Effector memory CD8-positive, alpha-beta T cell (primary cell): ENCODE measurements at places on chromosomes 6 and 20.

- H3K4me1 ChIP-seq: no peaks in the 10 kb centered on the region
- no peaks in the 10 kb centered on the region for H3K36me3 ChIP-seq
- H3K27me3 ChIP-seq: peaks cover 32% of the 10 kb centered on the region
These were observed 64.0 kb downstream of the RSPO3 start for GRCh38 chr6:127182501-127182900.

DNA sequence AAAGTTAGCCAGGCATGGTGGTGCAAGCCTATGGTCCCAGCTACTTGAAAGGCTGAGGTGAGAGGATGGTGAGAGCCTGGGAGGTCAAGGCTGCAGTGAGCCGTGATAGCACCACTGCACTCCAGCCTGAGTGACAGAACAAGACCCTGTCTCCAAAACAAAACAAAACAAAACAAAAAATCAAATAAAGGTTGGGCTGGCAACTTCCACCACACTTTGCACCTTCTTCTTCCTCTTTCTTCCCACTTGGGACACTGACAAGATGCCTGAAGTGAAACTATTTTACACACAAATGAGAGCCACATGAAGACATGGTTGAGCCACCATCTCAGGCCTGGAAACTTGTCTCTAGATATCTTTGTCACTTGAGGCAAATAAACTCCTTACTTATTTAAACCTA, 53.8 kb upstream of the CCDC28A start:
- no peak for DNase-seq
- no peak overlapping the region for H3K4me3 ChIP-seq
- H3K4me1 ChIP-seq: no peaks in the 10 kb centered on the region
- H3K27me3 ChIP-seq: peaks cover 22% of the 10 kb centered on the region
- H3K27ac ChIP-seq: no peak overlapping the region

DNA sequence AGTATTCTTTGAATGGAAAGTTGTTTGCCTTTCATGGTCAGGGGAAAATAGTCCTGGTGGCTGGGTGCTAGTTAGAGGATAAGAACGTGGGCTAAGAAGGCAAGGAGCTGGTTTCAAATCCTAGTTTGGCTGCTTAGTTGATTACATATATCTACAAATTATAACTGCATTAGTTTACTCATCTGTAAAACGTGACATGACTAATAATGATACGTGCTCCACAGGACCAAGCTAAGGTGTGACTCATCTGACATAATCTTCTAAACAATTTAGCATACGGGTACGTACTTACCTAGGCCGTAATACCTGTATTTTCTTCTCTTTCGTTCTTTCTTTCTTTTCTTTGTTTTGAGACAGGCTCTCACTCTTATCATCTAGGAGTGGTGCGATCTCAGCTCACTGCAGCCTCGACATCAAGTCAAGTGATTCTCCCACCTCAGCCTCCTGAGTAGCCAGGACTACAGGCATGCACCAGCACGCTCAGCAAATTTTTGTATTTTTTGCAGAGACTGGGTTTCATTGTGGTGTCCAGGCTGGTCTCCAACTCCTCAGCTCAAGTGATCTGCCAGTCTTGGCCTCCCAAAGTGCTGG, 1274.2 kb upstream of the GJE1 start:
- no peak overlapping the region for H3K27ac ChIP-seq
- no peaks in the 10 kb centered on the region for H3K36me3 ChIP-seq
- H3K4me3 ChIP-seq: no peak overlapping the region
- H3K4me1 ChIP-seq: no peaks in the 10 kb centered on the region

- H3K27ac ChIP-seq: peak overlapping the region; percentile 23
- peaks cover 64% of the 10 kb centered on the region for H3K36me3 ChIP-seq
- peaks cover 13% of the 10 kb centered on the region for H3K4me1 ChIP-seq
- peak overlapping the region; percentile 3 for H3K4me3 ChIP-seq
- DNase-seq: no peak
- no peaks in the 10 kb centered on the region for H3K27me3 ChIP-seq
These were observed 35.9 kb downstream of the HM13 start for GRCh38 chr20:31550099-31550498.

DNA sequence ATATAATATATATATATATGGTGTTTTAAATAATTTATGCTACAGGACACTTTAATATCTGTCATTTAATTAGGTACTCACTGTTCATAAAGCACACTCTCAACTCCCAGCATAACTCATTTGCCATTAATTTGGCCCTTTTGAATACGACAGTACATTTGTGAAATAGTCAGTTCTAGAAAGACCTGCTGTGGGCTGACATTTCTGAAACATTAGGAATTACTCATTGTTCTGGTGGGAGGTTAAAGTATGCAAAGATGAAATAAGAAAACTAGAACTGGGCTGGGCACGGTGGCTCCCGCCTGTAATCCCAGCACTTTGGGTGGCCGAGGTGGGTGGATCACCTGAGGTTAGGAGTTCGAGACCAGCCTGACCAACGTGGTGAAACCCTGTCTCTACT, 497.5 kb downstream of the UTRN start:
- H3K27me3 ChIP-seq: no peaks in the 10 kb centered on the region
- no peak overlapping the region for H3K4me3 ChIP-seq
- peaks cover 31% of the 10 kb centered on the region for H3K36me3 ChIP-seq
- H3K27ac ChIP-seq: no peak overlapping the region

GRCh38 chr20:1940581-1940980, 45.4 kb downstream of the SIRPA start:
- no peak overlapping the region for H3K4me3 ChIP-seq
- no peak for DNase-seq

DNA sequence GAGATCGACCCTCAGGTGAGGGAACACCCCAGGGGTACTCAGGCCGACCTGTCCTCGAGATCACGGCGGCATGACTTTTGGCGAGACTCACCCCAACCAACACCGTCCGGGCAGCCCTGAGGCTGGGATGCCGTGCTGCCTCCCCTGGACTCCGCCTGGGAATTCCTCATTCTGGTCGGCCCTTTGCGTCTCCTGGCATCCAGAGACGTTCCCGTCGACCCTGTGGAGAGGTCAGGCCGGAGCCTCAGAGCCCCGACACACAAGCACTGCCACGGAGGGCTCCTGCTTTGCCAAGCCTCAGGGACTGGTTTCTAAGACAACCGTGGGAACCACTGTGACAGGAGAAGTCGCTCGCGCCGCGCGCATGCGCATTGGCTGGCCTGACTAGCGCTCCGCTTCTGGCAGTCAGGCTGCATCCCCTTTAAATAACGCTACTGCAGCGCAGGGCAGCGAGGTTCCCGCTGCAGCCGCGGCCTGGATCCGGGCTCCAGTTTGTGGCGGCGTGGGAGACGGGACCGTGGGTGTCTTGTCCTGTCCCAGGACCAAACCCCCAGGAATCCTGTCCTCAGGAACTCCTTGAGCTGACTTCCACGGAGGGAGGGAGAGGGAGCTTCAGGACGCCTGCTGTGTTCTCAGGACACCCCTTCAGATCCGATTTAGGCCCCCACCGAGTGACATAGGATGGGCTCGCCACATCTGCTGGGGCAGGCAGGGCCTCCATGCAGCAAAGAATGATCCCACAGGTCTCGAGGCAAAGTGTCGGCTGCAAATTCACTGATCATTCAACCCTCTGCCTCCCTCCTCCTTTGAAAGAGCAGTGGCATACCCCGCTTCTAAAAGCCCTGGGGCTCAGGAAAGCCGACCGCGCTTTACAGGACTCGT, 163.2 kb upstream of the ZNF337 start:
- peaks cover 83% of the 10 kb centered on the region for H3K27me3 ChIP-seq
- H3K4me3 ChIP-seq: peak overlapping the region; percentile 66

DNA sequence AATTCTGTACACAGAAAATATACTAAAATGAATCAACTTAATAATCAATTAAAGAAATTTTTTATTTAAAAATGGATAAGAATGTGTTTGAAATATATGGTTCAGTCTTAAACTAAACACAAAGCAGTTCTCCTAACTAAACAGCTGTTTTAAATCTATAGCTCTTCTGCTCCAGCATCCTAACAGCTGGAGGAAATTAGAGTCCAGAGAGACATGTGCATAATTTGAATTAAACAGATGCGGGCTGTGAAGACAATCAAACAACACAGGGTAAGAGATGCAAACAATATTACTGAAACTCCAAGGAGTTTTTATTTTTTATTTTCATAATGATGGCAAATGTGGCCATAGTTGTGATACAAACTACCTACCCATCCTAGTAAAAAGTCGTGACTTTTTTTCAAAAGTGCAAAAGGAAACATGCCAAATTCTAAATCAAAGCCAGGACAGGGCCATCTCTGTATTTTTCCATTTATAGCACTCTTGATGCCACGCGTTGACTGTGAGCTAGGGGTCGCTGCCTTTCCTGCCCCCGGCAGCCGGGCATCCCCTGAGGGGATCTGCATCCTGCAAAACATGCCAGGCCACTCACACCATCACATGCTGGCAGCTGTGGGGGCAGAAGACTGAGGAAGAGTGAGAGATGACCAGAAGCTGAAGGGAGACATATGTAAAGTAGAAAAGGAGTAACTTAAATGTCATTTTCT, 310.6 kb downstream of the PRKN start:
- no peaks in the 10 kb centered on the region for H3K4me1 ChIP-seq
- H3K27ac ChIP-seq: no peak overlapping the region
- DNase-seq: no peak

DNA sequence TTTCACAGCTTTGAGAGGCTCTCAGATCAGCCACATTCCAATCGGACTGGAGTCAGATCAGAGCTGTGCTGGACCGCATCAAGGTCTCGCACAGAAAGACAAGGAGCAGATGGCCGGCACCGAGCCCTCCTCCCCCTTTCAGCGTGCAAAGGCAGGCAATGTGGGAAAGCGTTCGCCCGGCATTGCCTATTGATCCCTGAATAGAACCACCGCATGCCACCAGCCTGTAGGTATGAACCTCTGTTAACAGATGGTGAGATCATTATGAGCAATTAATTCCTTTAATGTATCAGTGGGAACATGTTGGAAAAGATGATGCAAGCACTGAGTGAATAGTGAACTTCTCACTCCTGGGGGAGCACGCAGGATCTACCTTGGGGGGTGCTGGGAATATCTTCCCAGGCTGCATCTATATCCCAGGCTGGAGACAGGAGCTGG, 117.5 kb upstream of the ID4 start:
- H3K27ac ChIP-seq: no peak overlapping the region
- no peak for DNase-seq
- no peaks in the 10 kb centered on the region for H3K36me3 ChIP-seq
- H3K4me3 ChIP-seq: no peak overlapping the region

GRCh38 chr6:157649311-157650260, 173.5 kb upstream of the SNX9 start:
- no peak overlapping the region for H3K4me3 ChIP-seq
- no peaks in the 10 kb centered on the region for H3K36me3 ChIP-seq
- no peaks in the 10 kb centered on the region for H3K27me3 ChIP-seq
- no peak overlapping the region for H3K27ac ChIP-seq
- peaks cover 2% of the 10 kb centered on the region for H3K4me1 ChIP-seq

- no peaks in the 10 kb centered on the region for H3K36me3 ChIP-seq
- no peak overlapping the region for H3K4me3 ChIP-seq
- no peak for DNase-seq
- H3K27ac ChIP-seq: no peak overlapping the region
- H3K27me3 ChIP-seq: peaks cover 6% of the 10 kb centered on the region
- H3K4me1 ChIP-seq: no peaks in the 10 kb centered on the region
These were observed 125.2 kb upstream of the MAP3K7 start for GRCh38 chr6:90712114-90712513.

DNA sequence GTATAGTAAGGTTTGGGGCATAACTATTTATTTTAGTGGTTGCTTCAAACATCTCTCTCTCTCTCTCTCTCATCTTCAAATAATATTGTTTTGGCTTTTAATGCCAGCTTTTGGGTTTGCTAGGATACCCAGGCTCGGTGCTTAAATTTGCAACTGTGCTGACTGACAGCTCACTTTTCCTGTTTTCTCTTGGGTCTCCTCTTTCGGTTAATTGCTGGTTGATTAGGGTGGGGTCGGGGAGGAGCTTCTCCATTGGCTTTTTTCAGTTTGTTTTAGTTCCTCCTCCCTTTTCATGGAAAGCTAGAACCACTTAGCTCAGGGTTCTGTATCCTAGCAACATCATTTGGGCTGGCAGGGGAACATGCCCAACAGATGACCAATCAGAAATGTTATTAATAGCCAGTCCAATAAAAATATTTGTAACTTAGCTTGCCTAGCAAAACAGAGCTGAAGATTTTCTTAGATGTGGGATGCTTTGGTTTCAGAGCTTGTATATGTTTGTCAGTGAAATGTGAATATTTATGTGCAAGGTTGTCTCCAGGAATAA, 11.3 kb downstream of the TFAP2B start:
- no peaks in the 10 kb centered on the region for H3K4me1 ChIP-seq
- H3K27me3 ChIP-seq: peaks cover 28% of the 10 kb centered on the region
- H3K4me3 ChIP-seq: no peak overlapping the region
- no peak overlapping the region for H3K27ac ChIP-seq
- no peak for DNase-seq

- H3K36me3 ChIP-seq: no peaks in the 10 kb centered on the region
- no peak overlapping the region for H3K4me3 ChIP-seq
- peak; percentile 63 for DNase-seq
- no peak overlapping the region for H3K27ac ChIP-seq
- H3K27me3 ChIP-seq: no peaks in the 10 kb centered on the region
These were observed 21.4 kb upstream of the PREP start for GRCh38 chr6:105424175-105424783.

DNA sequence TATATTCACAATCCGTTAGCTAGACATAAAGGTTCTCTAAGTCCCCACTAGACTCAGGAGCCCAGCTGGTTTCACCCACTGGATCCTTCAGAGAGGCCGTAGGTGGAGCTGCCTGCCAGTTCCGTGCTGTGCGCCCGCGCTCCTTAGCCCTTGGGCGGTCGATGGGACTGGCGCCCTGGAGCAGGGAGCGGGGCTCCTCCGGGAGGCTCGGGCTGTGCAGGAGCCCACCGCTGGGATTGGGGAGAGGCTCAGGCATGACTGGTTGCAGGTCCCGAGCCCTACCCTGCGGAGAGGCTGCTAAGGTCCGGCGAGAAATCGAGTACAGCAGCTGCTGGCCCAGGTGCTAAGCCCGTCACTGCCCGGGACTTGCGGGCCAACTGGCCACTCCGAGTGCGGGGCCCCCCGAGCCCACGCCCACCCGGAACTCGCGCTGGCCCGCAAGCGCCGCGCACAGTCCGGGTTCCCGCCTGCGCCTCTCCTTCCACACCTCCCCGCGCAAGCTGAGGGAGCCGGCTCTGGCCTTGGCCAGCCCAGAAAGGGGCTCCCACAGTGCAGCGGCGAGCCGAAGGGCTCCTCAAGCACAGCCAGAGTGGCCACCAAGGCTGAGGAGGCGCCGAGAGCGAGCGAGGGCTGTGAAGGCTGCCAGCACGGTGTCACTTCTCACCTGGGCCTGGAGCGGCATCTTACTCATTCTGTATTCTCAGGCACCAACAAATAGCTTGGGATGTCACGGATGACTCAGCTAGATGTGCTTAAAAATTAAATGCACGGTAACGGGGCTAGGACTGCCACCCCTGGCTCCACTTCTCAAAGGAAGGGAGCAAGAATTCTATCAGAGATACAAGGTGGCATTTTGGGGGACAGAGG, 44.1 kb downstream of the IRF4 start:
- no peak overlapping the region for H3K27ac ChIP-seq
- no peak overlapping the region for H3K4me3 ChIP-seq
- peaks cover 24% of the 10 kb centered on the region for H3K4me1 ChIP-seq
- DNase-seq: no peak
- H3K27me3 ChIP-seq: no peaks in the 10 kb centered on the region

DNA sequence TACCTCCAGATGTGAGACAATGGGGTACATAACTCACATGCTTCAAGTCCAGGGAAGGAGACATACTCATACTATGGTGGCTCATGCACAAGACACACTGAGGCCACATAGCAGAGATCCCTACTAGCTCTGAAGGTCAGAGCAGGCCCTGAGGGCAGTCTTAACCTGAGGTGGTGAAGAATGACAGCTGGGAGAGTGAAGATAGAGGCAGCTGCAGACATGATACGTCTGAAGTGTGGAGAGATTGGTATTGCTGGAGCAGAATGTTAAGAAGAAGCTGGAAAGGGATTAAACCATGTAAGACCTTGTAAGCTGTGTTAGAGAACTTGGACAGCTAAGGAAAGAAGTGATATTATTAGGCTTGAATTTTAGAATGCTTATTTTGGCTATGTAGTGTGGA, 32.9 kb downstream of the PGM3 start:
- no peak for DNase-seq
- no peaks in the 10 kb centered on the region for H3K4me1 ChIP-seq
- no peak overlapping the region for H3K4me3 ChIP-seq
- H3K27ac ChIP-seq: peak overlapping the region; percentile 17
